Esophagus squamous epithelium (tissue), 5 donors: ENCODE measurements at places on chromosomes 1 and 21.

- no peak for DNase-seq
These were observed 81.8 kb upstream of the ERRFI1 start for GRCh38 chr1:8107897-8108296.

DNA sequence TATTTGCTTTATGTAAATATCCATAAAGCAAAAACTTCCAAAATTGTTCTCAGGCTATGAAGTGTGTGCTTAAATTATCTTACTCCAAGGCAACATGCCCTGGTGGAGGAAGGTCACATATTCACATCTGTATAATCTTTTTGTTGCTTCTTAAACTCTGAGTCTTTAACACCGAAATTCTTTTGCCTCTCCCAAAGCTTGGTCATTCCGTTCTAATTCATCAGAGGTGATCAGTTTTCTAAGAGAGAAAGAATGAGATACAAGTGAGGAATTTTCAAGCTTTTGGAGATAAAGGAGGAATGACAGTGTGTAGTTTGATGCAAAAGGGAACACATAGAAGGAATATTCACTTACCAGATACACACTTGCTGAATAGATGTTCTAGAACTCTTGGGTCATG is 561.7 kb downstream of the LTN1 start:
- no peak for DNase-seq

DNA sequence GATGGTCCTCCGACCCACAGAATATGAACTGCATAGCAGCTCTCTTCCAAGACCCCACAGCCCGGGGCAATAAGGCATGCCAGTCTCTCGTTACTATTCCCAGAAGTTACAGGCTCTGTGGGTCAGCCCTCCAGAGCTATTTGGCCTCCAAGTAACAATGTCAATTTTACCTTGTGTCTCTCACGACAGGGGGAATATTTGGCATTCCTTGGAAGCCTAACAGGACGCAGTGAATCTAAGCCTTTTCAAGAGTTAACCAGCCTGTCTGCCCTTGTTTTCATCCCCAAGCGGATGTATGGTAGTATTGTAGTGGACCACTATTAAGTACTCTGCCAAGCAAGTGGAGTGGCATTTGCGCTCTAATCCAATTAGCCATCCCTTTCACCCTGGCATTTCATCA is 24.4 kb upstream of the GNG4 start:
- DNase-seq: no peak

- DNase-seq: no peak
These were observed 10.0 kb downstream of the PSRC1 start for GRCh38 chr1:109272831-109273547.

GRCh38 chr21:46017148-46017547 is 35.6 kb downstream of the COL6A1 start:
- no peak for DNase-seq

DNA sequence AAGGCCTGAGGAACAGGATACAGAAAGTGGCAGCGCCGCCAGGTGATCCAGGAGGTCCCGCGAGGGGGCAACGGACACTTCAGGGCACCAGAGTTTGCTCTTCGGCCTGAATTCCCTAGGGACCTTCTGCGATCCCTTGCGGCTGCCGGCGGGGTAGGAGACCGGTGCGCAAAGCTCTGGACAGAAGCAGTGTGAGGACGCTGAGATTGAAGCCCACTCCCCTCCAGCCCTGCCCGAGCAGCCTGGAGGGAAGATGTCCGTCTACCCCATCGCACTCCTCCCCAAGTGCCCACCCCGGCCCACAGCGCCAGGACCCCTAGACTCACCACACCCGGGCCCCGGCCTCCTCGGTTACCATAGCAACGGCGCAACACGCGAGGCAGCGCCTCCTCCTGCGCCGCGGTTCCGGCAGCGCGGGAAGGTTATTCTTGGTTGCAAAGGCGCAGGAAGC is at the start of gene ANKRD45:
Gene ANKRD45 (minus strand): TSS at position 361 of the 451 bp plus-strand sequence. CDS start 10,433 bp downstream, outside the sequence.
- no peak for DNase-seq
